ENCODE measurements at places on chromosomes 5 and 9. TPM values are rescaled to one million over a fixed set of nuclear protein-coding genes. Genes with fewer than 3 reads are reported as not detected.

Gene GAPVD1
- 77.3 TPM for total RNA-seq

Gene TAF11L10
- total RNA-seq: not detected

Gene SLC36A2
- 3.1 TPM for total RNA-seq

Gene OBP2B
- not detected for total RNA-seq

Gene TMEM215
- total RNA-seq: 2.1 TPM

Gene ZNF300
- total RNA-seq: 7.8 TPM

Gene PLK2
- 204 TPM for total RNA-seq

Gene NXNL2
- 0.72 TPM for total RNA-seq

Gene TAS2R1
- total RNA-seq: not detected

Gene TRIP13
- total RNA-seq: 5.8 TPM

All from tongue (tissue), 3 donors.